ENCODE measurements at places on chromosomes 12 and 14. TPM values are rescaled to one million over a fixed set of nuclear protein-coding genes. Genes with fewer than 3 reads are reported as not detected.

- DNase-seq = peak; percentile 54
These were observed 38.2 kb upstream of the STAB2 start for GRCh38 chr12:103548622-103549601.

- no peak for DNase-seq
These were observed 315.9 kb downstream of the BMP4 start for GRCh38 chr14:53640695-53641094.

- DNase-seq = no peak
These were observed 86.2 kb upstream of the AMIGO2 start for GRCh38 chr12:47165934-47166333.

- DNase-seq = no peak
These were observed 53.4 kb downstream of the RPH3A start for GRCh38 chr12:112844814-112845565.

DNA sequence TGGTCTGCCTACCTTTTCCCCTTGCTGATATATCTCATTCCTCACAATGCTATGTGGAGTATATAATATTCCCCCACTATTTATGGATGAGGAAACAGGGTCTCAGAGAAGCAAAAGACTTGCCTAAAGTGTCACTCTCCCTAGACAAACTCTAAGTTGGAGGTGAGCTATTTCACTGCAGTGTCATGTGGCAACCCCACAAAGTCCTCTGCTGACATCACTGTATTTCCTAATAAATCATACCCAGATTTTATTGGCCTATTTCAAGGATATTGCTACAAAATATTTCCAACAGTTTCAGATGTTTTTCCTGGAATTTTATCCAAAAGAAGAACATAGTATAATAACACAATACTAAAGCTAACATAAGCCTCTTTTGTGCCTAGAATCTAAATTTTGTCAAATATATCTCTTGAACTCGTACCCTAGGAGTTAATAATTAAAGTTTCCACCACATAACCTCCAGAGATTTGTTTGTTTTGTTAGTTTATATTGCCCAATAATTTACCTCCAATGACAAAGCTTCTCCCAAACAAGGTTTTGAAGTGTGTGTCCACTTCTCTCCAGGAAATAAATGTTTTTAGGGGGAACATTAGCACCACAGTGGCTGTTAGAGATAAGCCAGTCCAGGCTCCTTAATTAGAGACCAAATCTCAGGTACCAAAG is 215.1 kb downstream of the ASCL1 start:
- DNase-seq = no peak

GRCh38 chr12:130665753-130666152 is 50.3 kb downstream of the RIMBP2 start:
- DNase-seq = no peak

- no peak for DNase-seq
These were observed 214.1 kb downstream of the RPAP3 start for GRCh38 chr12:47491516-47492305.

DNA sequence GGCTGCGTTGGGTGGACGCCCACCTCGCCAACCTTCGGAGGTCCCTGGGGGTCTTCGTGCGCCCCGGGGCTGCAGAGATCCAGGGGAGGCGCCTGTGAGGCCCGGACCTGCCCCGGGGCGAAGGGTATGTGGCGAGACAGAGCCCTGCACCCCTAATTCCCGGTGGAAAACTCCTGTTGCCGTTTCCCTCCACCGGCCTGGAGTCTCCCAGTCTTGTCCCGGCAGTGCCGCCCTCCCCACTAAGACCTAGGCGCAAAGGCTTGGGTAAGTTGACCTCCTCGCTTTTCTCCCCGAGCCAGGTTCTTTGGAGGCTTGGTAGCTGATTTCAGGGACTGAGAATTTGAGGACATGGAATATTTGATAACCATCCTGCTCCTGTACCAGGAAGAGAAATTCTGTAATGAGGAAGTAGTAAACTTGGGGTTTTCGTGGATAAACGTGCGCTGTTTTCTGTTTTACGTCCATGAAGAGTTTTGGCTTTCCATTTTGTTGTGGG is 530 bp downstream of the APAF1 start:
- peak; percentile 4 for DNase-seq

Gene RTN1
- polyA plus RNA-seq = 0.17 TPM

Gene C12orf54
- not detected for polyA plus RNA-seq

Gene BICDL1
- 1.6 TPM for polyA plus RNA-seq

Gene KRT3
- polyA plus RNA-seq = not detected
